ENCODE measurements at places on chromosomes 6 and 20. TPM values are rescaled to one million over a fixed set of nuclear protein-coding genes. Genes with fewer than 3 reads are reported as not detected.

Gene TMEM170B
- total RNA-seq: 13.5 TPM

Gene HCRTR2
- not detected for total RNA-seq

Gene RCAN2
- total RNA-seq: 6.7 TPM

Gene SEC23B
- 43.6 TPM for total RNA-seq

Gene TP53TG5
- total RNA-seq: not detected

Gene TDRD6
- 0.58 TPM for total RNA-seq

Gene SUPT3H
- 5.0 TPM for total RNA-seq

Gene PLCB4
- total RNA-seq: 5.3 TPM

Gene FHL5
- total RNA-seq: 16.6 TPM

Gene ACTL10
- total RNA-seq: 0.93 TPM

Gene SLC17A3
- not detected for total RNA-seq

Gene ZBTB22
- 12.1 TPM for total RNA-seq

Gene RIMS4
- total RNA-seq: 0.29 TPM

Gene SOX4
- 14.4 TPM for total RNA-seq

Gene BHLHE23
- not detected for total RNA-seq

Measured in mesenteric fat pad (tissue), 1 donor.